Mucosa of gallbladder (tissue), 1 donor: ENCODE measurements at places on chromosomes 3 and 15. TPM values are rescaled to one million over a fixed set of nuclear protein-coding genes. Genes with fewer than 3 reads are reported as not detected.

- DNase-seq, result no peak
Measured at GRCh38 chr15:64476550-64476949, 16.2 kb downstream of the ZNF609 start.

GRCh38 chr3:177438596-177439220, 241.4 kb upstream of the TBL1XR1 start:
- DNase-seq, result no peak

The SEMA6D gene
- total RNA-seq, result 9.8 TPM

DNA sequence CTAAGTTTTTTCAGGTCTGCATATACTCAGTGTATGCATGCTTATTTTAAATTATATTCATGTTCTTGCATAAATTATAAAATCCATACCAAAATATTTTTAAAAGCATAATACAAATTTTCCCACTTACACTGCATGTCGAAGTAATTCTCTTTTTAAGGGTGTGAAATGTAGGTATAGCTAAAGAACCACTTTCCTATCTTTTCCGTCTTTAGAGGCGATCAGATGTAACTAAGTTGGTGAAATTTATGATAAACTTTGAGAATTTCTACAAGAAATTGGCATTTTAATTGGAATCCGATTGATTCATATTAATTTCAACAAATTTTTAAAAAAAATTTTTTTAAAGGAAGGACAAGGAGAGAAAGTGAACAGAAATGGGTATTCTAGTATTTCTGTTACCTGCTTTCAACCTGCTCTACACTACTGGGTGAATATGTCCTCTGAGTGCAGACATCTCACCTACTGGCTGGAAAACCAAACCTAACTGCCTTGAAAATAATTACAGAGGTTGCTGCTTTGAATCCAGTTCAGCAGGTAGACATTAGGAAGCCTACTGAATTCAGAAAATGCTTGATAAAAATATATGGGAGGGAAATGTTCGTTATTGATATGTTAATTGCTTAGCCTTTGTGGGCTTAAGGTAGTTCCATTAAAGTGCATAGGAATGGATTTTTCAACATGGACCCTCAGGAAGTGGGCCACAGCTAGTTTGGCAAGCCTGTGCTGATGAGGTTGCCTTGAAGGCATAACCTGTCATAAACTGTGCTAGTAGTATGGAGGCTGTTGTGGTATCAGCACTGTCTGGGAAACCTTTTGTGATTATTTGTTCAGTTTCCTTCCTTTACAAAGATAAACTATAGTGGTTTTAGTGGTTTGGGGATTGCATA, 5.1 kb downstream of the TRIM71 start:
- no peak for DNase-seq

GRCh38 chr3:49484471-49484870, 14.4 kb downstream of the DAG1 start:
- no peak for DNase-seq

- DNase-seq, result no peak
Measured at GRCh38 chr3:45524565-45524964, 70.0 kb upstream of the LIMD1 start.

DNA sequence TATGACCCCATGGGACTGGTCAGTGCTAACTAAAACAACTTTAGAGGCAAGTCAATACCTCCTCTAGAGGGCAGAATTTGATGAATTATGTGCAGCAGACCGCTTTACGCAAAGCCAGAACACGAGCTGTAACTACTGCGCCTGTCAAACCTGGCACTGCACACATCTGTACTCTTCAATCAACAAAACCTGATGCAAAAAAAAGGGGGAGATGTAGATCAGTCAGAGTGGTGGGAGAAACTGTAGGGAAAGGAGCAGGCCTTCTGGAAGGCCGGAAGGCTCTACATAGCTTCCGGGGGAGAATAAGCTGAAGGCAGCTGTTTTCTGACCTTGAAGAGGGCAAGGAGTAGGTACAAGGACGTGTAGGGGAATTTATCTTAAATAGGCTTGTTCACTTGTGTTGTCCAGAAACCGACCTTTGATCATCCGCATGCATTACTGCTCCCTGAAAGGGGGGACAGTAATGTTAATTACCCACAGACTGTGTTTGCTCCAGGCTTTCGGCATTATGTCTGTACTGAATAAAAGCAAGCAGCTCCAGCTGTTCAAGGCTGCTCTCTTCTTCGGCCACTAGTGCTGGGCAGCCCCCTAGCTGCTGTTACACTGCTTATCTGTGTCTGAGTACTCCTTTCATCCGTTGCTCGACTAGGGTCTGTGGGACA, 41.0 kb downstream of the GPR160 start:
- no peak for DNase-seq

GRCh38 chr3:8505621-8506020, 4.0 kb downstream of the LMCD1 start:
- DNase-seq, result peak; percentile 66

GRCh38 chr3:50493086-50493485, 10.3 kb downstream of the CACNA2D2 start:
- no peak for DNase-seq

- DNase-seq, result no peak
Measured at GRCh38 chr15:58529041-58529440, 97.2 kb downstream of the LIPC start.

GRCh38 chr3:102194760-102195159, 240.1 kb upstream of the ZPLD1 start:
- DNase-seq, result no peak

GRCh38 chr3:195739561-195740111, 18.9 kb downstream of the MUC20 start:
- no peak for DNase-seq

- peak; percentile 17 for DNase-seq
Measured at GRCh38 chr3:50405249-50405648, 45.9 kb upstream of the TMEM115 start.

DNA sequence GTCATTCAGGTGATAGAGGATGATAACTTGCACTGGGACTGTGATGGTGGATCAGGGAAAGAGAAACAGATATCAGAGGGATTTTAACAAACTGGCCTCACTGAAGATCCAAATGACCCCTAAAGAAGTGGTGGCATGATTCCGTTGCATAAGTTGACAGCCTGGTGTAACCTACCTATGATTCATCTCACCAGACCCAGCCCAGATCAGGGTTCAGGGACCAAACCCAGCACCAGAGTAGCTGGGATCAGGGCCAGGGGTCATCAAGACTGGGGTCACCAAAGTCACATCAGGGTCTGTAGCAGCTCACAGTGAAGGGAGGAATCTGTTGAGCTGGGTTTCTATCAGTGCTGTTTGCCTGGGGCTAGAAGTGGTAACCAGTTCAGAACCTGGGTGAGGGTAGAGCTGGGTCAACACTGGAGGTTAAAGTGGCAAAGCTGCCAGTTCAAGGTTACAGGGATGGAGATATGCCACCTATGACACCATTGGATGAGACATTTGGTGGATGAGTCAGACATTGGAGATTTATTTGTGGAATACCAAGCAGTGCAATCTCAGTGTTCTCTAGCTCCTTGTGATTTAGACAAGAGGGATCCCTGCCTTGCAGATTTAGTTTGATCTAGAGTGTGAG, 35.9 kb downstream of the CASR start:
- no peak for DNase-seq

The ACP3 gene
- total RNA-seq, result 2.1 TPM

DNA sequence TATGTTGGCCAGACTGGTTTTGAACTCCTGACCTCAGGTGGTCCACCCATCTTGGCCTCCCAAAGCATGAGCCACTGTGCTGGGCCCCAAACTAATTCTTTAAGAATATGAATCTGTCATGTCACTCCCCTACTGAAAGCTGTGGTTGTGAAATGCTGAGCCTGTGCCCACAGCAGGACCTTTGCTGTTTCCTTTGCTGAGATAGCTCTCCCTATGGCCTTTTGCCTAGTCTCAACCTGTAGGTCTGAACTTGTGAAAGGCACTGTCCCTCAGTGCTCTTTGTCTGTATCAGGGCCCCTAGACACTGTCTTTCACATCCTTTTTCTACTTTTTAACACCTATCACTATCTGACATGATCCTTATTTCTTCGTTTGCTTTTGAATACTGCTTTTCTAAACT, 62.7 kb upstream of the CCR4 start:
- no peak for DNase-seq
